Esophagus muscularis mucosa (tissue), 4 donors: ENCODE measurements at places on chromosomes 4 and X. TPM values are rescaled to one million over a fixed set of nuclear protein-coding genes. Genes with fewer than 3 reads are reported as not detected.

Gene C4orf50
- 0.33 TPM for total RNA-seq

DNA sequence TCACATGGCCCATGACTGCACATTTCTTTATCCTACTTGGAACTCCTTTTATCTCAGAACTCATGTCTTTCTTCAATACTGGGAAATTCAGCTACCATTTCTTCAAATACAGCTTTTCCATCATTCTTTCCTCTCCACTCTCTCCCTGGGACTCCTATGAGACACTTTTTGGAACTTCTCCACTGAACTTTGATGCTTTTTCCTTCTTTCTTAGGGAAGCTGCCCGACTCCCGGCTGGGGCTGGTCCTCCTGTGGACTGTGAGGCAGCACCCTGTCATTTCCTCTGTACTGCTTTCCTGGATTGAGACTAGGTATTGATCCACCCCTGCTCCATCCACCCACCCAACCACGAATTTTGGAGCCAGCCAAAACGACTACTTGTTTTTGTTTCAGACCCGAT is 40.0 kb downstream of the ZFYVE28 start:
- no peak for DNase-seq

Gene POF1B
- 0.45 TPM for total RNA-seq

GRCh38 chrX:107484002-107484726 is 34.7 kb downstream of the FRMPD3 start:
- DNase-seq, result no peak

Gene LARP1B
- 23.3 TPM for total RNA-seq

Gene AVPR2
- 7.5 TPM for total RNA-seq

- no peak for DNase-seq
Observed at GRCh38 chr4:156523492-156523891, 448.1 kb downstream of the PDGFC start.

GRCh38 chrX:131577999-131578734 is 34.3 kb downstream of the OR13H1 start:
- DNase-seq, result no peak

DNA sequence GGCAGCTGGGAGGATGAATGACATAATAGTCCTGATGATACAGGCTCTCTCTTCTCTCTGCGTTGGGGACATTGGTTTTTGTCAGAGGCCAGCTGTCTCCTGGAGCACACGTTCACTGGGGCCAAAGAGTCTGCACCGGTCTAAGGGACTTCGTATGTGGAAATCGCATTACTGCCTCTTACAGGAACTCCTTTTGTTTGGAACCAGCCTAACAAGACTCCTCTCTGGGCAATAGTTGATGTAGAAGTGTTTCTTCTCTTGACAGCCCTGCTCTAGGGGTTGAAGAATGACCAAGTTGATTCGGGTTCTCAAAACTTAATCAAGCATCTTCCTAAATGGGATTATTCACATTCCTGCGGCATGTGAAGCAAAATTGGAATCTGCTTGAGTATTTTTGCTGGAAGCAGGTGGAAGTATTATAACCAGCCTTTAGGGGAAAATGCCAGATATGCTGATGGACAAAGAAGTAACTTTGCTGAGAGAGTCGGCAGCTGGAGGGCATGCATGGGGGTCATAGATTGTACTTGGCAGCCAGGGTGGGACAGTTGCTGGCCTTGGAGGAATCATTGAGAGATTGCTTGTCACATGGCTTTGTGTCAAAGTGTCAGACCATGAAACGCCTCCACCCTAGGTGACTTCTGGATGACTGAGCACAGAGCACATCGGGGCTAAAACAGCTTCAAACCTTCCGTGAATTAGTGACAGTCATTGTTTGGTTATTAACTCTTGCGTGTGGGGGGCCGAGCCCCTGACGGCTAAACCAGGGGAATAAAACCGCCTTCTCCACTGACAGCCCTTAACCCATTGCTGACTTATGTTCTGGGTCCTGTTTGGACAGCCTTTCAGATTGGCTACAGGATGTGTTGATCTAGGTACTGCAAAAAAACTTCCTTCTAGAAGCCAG is 34.4 kb upstream of the SLC34A2 start:
- DNase-seq, result no peak

Gene MUC7
- total RNA-seq, result not detected

DNA sequence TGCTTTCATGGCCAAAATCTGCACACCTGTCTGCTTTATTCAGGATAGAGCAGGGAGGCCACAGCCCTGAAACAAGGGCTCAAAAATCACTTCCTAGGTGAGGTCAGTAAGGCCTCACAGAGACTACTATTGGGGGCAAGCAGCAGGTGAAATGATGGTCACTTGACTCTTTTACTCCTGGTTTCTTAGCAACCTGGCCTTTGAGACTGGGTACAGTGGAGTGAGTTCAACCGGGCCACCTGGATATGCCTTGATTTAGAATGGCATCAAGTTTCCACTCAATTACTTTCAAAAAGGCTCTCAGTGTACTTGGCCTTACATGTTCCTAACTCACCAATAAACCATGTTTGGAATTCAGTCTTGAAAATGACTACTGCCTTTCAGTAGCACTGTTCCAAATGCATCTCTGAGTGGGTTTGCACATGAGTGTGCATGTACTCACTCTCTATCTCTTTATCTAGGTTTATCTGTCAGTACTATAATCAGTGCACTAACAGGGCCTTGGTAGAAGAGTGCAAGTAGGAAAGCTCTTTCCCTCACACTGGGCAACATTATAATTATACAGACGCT is 388.2 kb downstream of the OPHN1 start:
- DNase-seq, result no peak

DNA sequence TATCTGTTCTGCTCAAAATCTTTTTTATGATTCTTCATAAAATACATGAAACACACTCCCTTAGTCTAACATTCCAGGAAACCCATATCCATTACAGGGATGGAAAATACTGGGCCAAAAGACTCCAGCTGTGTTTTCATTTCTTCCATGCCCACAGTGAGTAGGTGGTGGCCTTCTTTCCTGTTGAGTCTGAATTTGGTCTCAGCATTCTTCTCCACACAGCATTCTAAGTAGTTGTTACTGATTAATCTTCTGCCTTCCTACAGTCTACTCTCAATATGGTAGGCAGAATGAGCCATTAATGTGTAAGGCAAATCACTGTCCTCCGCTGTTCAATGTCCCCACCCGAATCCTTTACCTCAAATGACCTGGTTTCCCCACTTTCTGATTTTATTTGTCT is 370.6 kb upstream of the RPS6KA3 start:
- no peak for DNase-seq

DNA sequence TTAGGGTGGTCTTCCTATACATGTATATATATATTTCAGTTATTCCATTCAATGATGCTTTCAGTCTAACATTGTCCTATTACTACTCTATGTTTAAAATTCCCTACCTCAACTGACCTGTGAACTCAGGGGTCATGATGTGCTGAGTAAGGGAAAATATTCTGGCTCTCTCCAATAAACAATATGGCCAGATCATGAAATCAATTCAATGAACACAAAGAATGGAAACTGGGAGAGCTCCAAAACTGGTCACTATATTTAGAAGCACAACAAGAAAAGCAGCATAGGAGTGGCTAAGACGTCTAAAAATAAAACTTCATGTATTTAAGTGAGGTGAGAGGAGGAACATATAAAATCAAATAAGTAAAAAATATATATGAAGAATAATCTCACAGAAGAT is 304.5 kb downstream of the PPP3CA start:
- DNase-seq, result no peak

Gene PABPC1L2B
- not detected for total RNA-seq

Gene RASL11B
- 0.83 TPM for total RNA-seq

GRCh38 chr4:30281986-30282385 is 438.2 kb upstream of the PCDH7 start:
- DNase-seq, result no peak

- DNase-seq, result no peak
Observed at GRCh38 chr4:119794681-119795080, 166.1 kb upstream of the PDE5A start.

Gene PAGE1
- total RNA-seq, result not detected

Gene IL2RG
- 1.1 TPM for total RNA-seq

DNA sequence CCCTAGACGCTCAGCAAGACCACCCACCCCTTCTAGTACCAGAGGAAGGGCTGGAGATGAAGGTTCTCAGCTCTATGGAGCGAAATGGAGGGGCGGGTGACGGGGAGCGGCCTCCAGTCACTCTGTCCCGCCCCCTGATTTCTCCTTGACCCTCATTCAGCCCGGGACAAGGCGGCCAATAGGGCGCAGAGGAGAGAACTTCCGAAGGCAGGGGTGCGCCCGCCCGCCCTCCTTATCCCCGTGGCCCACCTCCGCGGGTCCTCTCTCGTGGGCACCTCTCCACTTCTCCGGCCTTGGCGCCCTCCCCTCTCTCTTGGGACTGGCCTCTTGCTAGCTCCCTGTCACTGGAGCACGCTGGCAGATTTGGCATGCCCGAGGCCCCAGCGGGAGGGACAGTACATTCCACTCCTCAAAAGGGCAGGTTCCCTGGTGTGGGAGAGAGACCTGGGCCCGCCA is 1.1 kb upstream of the SEPTIN6 start:
- DNase-seq, result no peak

DNA sequence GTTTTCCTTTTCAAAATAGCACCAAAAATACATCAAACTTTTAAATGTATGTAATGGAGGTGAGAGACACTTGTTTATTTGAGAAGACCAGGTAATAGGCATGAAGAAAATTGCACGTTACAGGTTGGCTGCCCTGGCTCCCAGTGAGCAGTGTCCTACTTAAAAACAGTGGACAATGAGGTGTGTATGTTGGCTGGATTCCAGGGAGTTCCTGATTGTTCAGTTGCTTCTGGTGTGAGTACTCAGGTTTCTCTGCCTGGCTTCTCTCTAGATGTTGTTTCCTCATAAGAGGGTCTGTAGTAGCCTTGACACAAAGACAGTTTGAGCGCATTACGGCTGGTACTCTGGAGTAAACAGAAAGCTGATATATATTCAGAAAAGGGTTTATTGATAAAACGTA is 29.4 kb downstream of the SNX25 start:
- DNase-seq, result no peak

GRCh38 chrX:13373431-13374187 is 53.8 kb upstream of the ATXN3L start:
- DNase-seq, result no peak

GRCh38 chr4:82667761-82668480 is 106.1 kb upstream of the TMEM150C start:
- no peak for DNase-seq

Gene MAGEA10
- not detected for total RNA-seq

Gene DUSP9
- total RNA-seq, result not detected

DNA sequence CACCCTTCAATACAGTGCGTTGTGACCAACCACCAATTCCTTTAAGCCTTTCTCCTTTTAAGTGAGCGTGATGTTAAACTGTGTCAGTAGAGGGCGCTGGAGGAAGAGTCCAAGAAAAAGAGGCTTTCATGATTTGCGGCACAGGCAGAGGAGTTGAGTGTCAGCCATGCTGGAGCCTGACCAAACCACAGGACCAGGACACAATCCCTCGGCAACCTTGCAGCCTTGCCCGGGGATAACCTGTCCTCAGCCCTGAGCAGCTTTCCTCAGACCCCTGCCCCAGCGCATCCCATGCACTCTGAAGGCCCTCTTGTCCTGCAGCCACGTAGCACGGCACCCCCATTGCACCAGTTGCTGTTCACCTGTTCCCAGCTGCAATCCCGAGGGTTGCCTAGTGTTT is 53.5 kb upstream of the SMIM31 start:
- DNase-seq, result no peak

GRCh38 chr4:41148292-41148691 is 66.0 kb downstream of the APBB2 start:
- no peak for DNase-seq

DNA sequence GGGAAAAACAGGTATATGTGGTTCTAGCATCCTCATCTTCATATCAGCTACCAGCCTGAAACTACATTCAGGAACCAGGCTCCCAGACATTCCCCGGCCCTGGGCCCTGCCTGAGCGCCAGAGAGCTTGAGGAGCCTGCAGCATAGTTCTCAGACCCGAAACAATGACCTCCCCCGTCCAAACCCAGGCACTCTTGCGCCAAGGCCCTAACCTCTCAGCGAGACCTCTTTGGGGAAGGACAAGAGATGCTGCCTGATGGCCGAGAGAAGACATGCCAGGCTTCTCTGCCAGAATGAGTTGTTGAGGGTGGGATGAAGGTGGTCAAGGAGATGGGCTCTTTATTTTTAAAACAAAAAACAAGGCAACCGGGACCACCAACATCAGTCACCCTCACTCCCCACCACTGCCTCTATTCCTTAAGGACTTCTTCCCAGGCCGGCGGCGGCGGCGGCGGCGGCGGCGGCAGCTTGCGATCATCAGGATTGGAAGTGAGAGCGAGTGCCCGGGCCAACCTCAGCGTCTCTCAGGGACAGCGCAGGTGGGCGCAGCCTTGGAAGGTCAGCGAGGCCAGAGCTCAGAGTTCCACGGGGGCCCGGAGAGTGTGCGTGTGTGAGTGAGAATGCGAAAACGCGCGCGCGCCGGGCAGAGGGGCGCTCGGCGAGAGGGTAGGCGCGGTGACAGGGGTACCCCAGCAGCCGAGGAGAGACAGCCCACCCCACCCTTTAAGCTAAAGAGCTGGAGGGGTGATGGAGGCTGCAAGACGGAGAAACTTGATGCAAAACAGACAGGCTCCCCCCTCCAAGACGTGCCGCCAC is 601 bp downstream of the INPP4B start:
- no peak for DNase-seq

- DNase-seq, result peak; percentile 93
Observed at GRCh38 chrX:40651620-40652223, 4.4 kb upstream of the CXorf38 start.

Gene TET2
- 31.5 TPM for total RNA-seq

- no peak for DNase-seq
Observed at GRCh38 chr4:6524436-6524835, 50.6 kb upstream of the MAN2B2 start.

Gene WDR19
- total RNA-seq, result 23.5 TPM

Gene HADH
- 60.8 TPM for total RNA-seq

DNA sequence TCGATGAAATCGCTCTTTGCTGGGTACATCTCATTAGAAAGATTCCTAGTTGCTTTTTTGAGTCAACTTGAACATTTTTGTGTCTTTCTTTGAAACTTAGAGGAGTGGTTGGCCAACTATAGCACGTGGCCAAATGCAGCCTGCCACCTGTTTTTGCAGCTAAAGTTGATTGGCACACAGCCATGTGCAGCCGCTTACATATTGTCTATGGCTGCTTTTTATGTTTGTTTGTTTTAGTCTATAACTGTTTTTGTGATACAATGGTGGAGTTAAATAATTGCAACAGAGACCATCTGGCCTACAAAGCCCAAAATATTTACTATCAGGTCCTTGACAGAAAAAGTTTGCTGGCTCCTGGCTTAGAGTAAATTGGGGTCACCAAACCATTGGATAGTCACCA is 86.3 kb downstream of the CLCN4 start:
- DNase-seq, result no peak

Gene ANOS1
- total RNA-seq, result 3.7 TPM

Gene GAGE13
- not detected for total RNA-seq

- peak; percentile 74 for DNase-seq
Observed at GRCh38 chr4:75723163-75724065, 963 bp upstream of the USO1 start.

Gene SLC10A7
- 6.2 TPM for total RNA-seq

Gene SSX2
- not detected for total RNA-seq

Gene GAGE12J
- total RNA-seq, result not detected

Gene INTU
- 6.6 TPM for total RNA-seq
